Prostate gland (tissue), 2 donors: ENCODE measurements at places on chromosomes 4 and X. TPM values are rescaled to one million over a fixed set of nuclear protein-coding genes. Genes with fewer than 3 reads are reported as not detected.

TEX13C gene
- 2.2 TPM for total RNA-seq

DNA sequence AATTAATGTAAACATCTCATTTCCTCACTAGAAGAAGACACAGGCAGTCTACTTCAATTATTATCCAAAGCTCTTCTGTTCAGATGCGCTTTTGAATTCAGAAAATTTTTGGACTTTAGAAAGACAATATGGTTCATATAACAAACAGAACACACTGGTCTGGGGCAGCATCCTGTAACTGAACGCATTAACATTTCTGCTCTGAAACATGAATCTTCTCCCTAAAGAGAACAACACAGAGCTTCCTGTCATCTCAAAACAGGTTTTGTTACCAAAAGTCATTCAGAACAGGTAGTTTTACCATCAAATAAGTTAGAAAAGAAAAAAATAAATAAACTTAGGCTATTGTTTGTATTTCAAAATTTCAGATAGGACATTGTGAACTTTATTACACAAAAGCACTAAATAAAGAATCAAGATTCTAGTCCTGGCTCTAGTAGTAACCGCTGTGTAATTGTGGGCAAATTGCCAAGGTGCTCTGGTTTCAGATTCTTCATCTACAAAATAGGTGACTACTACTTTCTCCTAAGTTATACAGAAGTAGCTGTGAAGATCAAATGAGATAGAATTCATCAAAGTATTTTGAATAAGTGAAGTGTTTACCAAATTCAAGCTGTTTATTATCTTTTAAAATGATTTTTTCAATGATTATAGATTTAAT lies 252.3 kb upstream of the RASGEF1B start:
- H3K27ac ChIP-seq: no peak overlapping the region
- no peaks in the 10 kb centered on the region for H3K36me3 ChIP-seq
- DNase-seq: no peak
- no peaks in the 10 kb centered on the region for H3K27me3 ChIP-seq
- no peak overlapping the region for H3K4me3 ChIP-seq

GRCh38 chr4:187608001-187608421 lies 387.6 kb upstream of the ZFP42 start:
- H3K36me3 ChIP-seq: no peaks in the 10 kb centered on the region
- no peaks in the 10 kb centered on the region for H3K4me1 ChIP-seq
- no peak overlapping the region for H3K4me3 ChIP-seq

PHOX2B gene
- total RNA-seq: not detected

AKAP4 gene
- total RNA-seq: 19.0 TPM

IGSF1 gene
- total RNA-seq: 11.0 TPM
